ENCODE measurements at places on chromosomes 2 and 18.
A peak's percentile ranks its signal among the peaks of the same experiment; 100 is the strongest.

GRCh38 chr18:48314690-48315089, 94.5 kb downstream of the ZBTB7C start:
- no peaks in the 10 kb centered on the region for H3K36me3 ChIP-seq
- H3K4me3 ChIP-seq: no peak overlapping the region
- H3K4me1 ChIP-seq: no peaks in the 10 kb centered on the region
- DNase-seq: no peak
- no peak overlapping the region for H3K27ac ChIP-seq

DNA sequence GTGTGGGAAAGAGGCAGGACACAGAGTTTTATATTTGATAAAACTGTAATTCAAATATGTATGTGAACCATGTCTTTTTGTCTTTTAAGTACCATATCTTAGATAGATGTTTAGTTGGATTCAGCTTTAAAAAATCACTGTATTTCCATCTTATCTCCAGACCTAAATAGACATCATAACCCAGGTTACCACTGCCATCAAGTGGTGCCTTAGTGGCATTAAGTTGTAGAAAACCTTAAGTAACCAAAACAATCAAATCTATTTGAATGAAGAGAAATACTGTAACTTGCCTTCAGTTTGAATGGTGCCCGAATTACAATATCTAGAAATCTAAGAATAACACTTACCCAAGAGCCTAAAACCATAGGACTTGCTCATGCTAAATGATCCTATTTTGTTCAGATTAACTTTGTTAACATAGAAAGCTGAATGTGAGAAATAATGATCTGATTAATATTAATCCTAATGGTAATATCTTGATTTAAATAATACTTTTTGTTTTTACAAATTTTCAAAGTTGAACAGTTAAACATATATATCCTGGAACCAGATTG, 92.5 kb upstream of the MAP2 start:
- no peak overlapping the region for H3K27ac ChIP-seq
- DNase-seq: peak; percentile 32
- no peak overlapping the region for H3K4me3 ChIP-seq
- no peaks in the 10 kb centered on the region for H3K36me3 ChIP-seq
- 0 out of 2 replicates have a peak, but pooled peaks cover 6% of the 10 kb centered on the region for H3K4me1 ChIP-seq

GRCh38 chr2:30218814-30219213, 12.5 kb upstream of the LBH start:
- no peak overlapping the region for H3K27ac ChIP-seq
- no peaks in the 10 kb centered on the region for H3K36me3 ChIP-seq
- DNase-seq: no peak
- no peaks in the 10 kb centered on the region for H3K4me1 ChIP-seq

DNA sequence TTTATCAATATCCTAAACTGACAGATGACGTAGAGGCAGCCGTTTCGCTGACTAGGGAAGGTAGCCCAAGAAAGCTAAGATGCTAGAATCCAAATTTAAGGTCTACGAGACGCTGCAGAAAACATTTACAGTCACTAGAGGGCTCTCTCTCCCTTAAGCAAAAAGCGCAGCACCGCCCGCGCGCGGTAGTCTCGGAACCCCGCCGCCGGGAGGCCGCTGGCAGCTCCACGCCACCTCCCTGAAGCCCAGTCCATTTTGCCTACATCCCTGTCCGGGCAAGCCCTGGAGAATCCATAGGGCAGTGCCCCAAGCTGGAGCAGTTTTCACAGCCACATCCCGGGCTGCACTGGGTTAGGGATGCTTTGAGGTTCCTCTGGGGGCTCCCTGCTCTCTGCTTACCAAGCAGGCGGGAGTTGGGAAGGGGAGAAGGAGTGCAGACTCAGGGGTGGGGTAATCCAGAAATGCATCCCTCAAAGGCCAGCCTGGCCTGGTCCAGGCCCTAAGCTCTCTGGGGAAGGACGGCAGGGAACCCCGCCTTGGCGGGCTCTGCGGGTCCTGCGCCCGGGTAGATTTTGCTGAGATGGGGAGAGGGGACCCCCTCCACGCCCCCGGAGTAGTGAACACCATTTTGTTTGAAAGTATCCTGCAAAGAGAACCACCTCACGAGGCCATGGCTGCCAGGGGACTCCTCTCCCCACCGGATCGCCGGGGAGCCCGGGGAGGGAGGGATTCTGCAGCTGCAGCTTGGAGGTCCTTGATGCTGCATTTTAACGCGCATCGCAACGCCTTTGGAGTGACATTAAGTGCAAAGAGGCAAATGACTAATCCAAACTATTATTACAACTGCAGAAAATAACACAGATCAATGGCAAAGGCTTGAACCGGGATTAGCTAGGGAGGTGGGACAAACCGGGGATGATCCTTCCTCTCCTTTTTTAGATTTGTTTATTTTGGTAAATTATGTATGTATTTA, 1.3 kb upstream of the DPYSL5 start:
- peak; percentile 35 for DNase-seq
- H3K4me1 ChIP-seq: peaks cover 4% of the 10 kb centered on the region
- H3K27ac ChIP-seq: no peak overlapping the region
- peaks cover 30% of the 10 kb centered on the region for H3K27me3 ChIP-seq

- H3K27ac ChIP-seq: no peak overlapping the region
- DNase-seq: no peak
- no peak overlapping the region for H3K4me3 ChIP-seq
- H3K27me3 ChIP-seq: no peaks in the 10 kb centered on the region
- no peaks in the 10 kb centered on the region for H3K36me3 ChIP-seq
These were observed 295.4 kb upstream of the CRIM1 start for GRCh38 chr2:36060133-36060532.

DNA sequence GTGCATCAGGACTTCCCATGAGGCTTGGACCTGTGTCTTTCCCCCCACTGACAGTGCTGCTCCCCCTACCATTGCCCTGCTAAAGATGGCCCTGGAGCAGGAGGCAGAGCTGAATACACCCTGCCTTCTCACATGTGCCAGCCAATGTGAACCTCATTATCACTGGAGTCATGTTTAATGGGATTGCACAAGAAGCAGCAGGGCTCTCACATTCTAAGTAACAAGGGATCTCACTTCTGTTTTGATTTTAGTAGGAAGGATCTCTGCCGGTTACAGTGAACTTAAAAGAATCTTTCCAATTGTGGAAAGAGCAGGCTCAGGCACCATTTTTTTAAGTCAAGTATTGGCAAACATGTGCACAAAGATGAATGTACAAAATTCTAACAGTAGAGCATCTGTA, 322.1 kb upstream of the MEX3C start:
- DNase-seq: no peak
- no peaks in the 10 kb centered on the region for H3K27me3 ChIP-seq
- H3K4me3 ChIP-seq: no peak overlapping the region
- no peaks in the 10 kb centered on the region for H3K4me1 ChIP-seq
- no peaks in the 10 kb centered on the region for H3K36me3 ChIP-seq
- no peak overlapping the region for H3K27ac ChIP-seq

DNA sequence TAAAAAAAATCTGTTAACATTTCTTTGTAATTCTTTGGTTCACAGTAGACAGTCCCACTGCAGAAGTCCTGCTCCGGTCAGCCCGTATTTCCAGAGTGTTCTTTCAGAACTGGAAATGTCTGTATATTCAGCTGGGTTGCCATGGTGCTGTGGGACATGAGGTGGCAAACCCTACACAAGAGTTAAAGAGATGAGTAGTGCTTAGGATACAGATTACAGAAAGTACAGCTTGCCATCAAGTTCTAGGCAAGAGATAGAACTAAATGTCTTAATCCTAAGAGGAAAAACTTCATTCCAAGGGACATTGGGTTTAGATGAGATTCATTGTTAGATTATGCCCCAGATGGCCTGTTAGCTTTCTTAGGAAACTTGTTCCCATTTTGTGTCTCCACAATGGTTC, 60.1 kb downstream of the FMNL2 start:
- peaks cover 14% of the 10 kb centered on the region for H3K4me1 ChIP-seq
- DNase-seq: no peak
- no peak overlapping the region for H3K4me3 ChIP-seq
- H3K36me3 ChIP-seq: no peaks in the 10 kb centered on the region
- H3K27me3 ChIP-seq: no peaks in the 10 kb centered on the region

DNA sequence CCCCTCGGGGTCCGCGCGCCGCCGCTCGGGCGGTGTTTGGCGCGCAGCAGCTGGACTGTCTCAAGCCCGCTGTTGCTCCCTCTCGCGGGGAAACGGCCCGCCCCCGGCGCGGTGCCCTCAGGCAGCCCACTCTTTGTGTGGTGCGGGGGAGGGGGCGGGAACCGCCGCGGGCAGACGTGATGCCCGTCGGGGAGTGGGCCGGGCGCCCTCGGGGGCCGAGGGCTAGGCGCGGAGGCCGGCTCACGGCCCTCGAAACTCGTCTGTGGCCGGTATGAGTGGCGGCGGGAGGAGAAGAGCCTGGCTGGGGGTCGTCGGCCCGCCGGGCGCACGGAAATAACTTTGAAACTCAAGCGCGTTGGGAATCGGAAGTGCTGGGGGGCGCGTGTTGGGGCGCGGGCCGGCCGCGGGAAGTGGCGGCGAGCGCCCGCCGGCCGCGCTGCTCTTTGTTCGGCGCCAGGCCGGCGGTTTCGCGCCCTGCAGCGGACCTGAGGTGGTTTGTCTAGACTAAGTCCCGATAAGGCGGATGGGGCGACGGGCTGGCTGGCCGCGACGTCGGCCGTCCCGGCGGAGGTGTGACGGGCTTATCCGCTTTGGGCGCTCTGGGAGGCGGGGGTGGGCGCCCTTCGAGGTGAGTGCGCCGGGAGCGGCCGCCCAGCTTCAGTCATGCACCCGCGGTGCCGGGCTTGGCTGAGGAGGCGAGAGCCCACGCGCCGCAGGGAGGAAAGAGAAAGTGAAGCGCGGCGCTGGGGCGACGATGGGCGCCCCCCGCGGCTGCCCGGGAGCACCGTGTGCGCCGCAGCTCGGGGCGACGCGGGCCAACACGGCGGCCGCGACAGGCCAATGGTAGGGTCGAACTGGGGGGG, 679 bp downstream of the PTMA start:
- no peak for DNase-seq
- peak overlapping the region; percentile 75 for H3K4me3 ChIP-seq
- peak overlapping the region; percentile 94 for H3K27ac ChIP-seq

DNA sequence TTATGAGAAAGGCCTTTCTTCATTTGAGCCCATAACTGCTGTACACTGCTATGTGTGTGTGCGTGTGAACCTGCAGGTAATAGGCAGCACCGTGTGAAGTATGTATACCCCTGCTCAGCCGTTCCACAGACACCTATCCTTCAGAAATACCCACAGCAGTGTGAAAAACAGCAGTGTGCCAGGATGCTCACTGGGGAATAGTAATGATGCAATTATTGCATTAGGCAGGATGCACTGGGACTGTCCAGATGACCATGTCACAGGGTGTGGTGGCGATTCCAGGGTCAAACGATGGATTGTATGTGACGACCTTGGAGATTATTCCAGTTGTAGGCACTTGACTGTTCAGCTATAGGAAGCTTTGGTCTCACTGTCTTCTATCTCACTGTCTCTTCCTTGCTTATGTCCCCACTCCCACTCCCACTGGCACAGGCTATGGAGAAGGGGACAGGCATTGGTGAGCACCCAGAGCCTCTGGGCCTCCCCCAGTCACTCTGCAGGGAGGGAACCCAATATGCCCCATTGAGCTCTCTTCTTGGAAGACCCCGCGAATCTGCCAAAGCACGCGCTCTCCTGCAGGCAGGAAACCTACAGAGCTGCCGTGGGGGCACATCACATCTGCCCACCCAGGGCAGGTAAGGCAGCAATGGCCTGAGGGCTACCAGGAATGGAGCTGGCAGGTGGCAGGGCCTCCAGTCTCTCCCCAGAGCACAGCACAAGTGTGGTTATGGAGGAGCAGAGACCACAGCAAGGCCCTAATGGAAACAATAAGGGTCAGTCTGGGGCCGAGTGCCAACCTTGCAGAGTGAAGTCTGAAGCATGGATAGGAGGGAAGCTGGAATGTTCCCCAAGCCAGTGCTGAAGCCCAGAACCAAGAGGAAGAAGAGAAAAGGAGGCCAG, 518.9 kb upstream of the RAB6C start:
- DNase-seq: no peak
- no peaks in the 10 kb centered on the region for H3K27me3 ChIP-seq
- H3K27ac ChIP-seq: no peak overlapping the region
- no peaks in the 10 kb centered on the region for H3K4me1 ChIP-seq
- no peaks in the 10 kb centered on the region for H3K36me3 ChIP-seq

DNA sequence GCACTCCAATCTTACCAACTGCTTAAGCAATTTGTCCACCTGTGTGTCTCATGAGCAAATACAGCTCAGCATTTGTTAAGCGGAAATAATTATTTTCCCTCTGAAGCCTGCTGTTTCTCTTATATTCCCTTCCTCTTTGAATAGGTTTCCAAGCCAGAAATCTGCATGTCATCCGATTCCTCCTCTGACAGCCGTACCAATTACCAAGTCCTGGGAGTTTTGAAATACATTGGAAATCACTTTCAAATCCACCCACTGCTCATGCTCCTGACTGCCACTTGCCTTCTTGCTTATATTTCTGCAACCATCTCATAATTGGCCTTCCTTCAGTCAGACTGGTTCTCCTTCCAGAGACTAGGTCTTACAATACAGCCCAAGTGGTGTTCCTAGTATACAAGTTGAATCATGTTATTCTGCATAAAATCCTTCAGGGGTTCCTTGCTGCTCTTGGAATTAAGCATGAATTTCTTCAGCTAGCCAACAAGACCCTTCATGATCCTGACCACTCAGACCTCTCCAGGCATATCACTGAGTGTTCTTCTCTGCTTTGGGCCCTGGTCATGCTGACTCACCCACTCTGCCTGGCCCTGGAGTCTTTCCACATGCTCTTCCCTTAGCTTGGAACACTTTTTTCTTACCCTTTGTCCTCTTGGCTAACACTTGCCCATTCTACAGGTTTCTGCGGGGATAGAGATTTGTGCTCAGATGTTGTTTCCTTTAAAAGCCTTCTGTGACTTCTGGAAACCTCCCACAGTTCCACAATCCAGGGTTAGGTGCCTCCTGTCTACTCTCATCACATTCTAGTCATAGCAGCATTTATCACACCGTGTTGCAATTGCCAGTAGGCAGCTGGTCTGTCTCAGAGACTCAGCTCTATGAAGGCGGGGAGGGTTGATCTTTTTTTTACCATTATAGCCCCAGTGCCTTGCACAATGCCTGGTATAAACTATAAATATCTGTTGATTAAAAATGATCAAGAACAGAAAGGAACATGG, 157.6 kb downstream of the ARL6IP6 start:
- no peaks in the 10 kb centered on the region for H3K27me3 ChIP-seq
- no peak overlapping the region for H3K27ac ChIP-seq
- DNase-seq: no peak
- H3K36me3 ChIP-seq: no peaks in the 10 kb centered on the region

Data from Panc1 (cell line).